ENCODE measurements at places on chromosomes 6 and 20.

- peaks cover 74% of the 10 kb centered on the region for H3K4me1 ChIP-seq
- no peaks in the 10 kb centered on the region for H3K36me3 ChIP-seq
- DNase-seq = no peak
- no peak overlapping the region for H3K4me3 ChIP-seq
- peaks cover 46% of the 10 kb centered on the region for H3K27me3 ChIP-seq
- H3K27ac ChIP-seq = no peak overlapping the region
Measured at GRCh38 chr20:57467742-57468141, 57.2 kb downstream of the CTCFL start.

DNA sequence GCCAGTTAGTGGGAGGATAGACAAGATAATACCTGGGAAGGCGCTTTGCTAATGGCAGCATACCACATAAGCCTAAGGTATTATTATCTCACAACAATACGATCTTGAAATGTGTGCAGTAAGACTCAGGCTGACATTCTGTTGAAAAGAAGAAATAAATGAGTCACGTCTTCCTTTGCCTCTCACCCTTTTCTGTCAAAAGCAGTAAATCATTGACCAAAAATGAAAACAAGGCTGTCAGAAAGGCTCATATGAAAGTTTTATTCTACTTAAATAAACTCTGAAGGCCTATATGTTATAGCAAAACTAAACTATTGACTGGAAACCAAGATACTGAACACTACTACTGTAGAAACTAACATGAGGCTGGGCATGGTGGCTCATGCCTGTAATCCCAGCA lies 43.1 kb upstream of the IL20RA start:
- DNase-seq = no peak
- peaks cover 3% of the 10 kb centered on the region for H3K27me3 ChIP-seq
- H3K4me3 ChIP-seq = no peak overlapping the region
- peaks cover 9% of the 10 kb centered on the region for H3K4me1 ChIP-seq
- no peaks in the 10 kb centered on the region for H3K36me3 ChIP-seq
- no peak overlapping the region for H3K27ac ChIP-seq

GRCh38 chr20:52896348-52896747 lies 75.8 kb upstream of the TSHZ2 start:
- H3K36me3 ChIP-seq = peaks cover 7% of the 10 kb centered on the region
- DNase-seq = no peak
- H3K4me3 ChIP-seq = no peak overlapping the region
- peak overlapping the region; percentile 70 for H3K27ac ChIP-seq
- H3K27me3 ChIP-seq = peaks cover 3% of the 10 kb centered on the region

GRCh38 chr20:12554426-12554825 lies 454.3 kb upstream of the SPTLC3 start:
- H3K27ac ChIP-seq = no peak overlapping the region
- no peak for DNase-seq
- H3K36me3 ChIP-seq = no peaks in the 10 kb centered on the region
- H3K4me1 ChIP-seq = peaks cover 4% of the 10 kb centered on the region
- H3K27me3 ChIP-seq = no peaks in the 10 kb centered on the region

GRCh38 chr6:71599359-71599758 lies 287.0 kb upstream of the RIMS1 start:
- H3K27me3 ChIP-seq = peaks cover 7% of the 10 kb centered on the region
- DNase-seq = no peak
- H3K27ac ChIP-seq = no peak overlapping the region

DNA sequence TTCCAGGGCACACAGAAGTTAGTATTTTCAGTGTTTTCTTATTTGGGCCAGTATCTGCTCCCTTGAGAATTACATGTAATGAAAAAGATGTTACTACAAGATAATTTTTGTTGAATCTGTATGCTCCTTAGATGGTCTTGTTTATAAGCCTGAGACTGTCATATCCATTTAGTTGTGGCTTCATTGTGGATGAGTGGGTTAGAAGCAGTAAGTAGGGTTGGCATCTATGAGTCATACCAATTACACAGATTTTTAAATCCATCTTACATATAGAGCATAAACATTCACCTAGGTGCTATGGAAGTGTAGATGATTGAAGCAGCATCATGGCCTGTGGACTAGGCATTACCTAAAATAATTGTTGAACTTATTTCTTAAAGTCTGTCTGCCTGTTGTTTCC lies 13.5 kb upstream of the BAG2 start:
- no peak overlapping the region for H3K4me3 ChIP-seq
- peaks cover 3% of the 10 kb centered on the region for H3K27me3 ChIP-seq

DNA sequence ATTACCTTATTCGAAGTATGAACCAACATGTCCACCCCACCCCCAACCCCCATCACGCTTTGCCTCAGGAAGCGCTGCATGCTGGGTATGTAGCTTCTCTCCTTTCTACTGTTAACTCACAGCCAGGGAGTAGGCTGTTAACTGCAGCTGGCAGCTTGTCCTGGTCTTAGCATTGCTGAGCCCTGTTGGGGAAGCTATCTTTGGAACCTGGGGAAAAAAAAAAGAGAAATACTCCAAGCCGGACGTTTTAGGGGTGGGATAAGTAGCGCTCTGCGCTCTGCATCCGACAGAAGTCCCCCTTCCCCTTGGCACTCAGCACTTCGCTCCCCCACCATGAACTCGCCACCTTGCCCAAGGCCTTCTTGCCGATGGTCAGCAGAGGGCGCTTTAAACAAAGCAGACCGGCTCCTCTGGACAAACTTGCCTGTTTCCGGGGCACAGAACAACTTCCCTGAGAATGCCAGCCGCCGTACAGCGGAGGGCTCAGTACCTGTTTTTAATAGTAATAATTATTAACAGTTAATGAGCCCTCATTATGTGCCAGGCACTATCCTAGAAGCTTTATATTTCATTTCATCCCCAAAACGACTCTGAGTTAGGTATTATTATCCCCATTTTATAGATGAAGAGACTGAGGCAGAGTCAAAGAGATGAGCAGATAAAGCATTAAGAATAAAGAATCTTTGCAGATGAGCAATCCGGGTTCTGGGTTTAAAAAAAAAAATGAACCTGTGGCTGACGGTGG lies 35.2 kb upstream of the MDFI start:
- H3K36me3 ChIP-seq = peaks cover 8% of the 10 kb centered on the region
- peak overlapping the region; percentile 70 for H3K4me3 ChIP-seq
- peak; percentile 82 for DNase-seq
- H3K27ac ChIP-seq = no peak overlapping the region
- peaks cover 21% of the 10 kb centered on the region for H3K27me3 ChIP-seq
- H3K4me1 ChIP-seq = peaks cover 32% of the 10 kb centered on the region

All from nephron progenitor cell (in vitro differentiated cells).